PC-3 (cell line): ENCODE measurements at places on chromosomes 16 and 17. TPM values are rescaled to one million over a fixed set of nuclear protein-coding genes. Genes with fewer than 3 reads are reported as not detected.

NOMO2 gene
- 121 and 136 TPM in 2 replicates for total RNA-seq

CSF3 gene
- 4.0 and 4.3 TPM in 2 replicates for total RNA-seq

GCGR gene
- total RNA-seq: 0.11 TPM in 1 of 2 replicates, not detected in the other

LGALS9B gene
- total RNA-seq: not detected in 2 replicates

CTU2 gene
- total RNA-seq: 30.3 and 39.4 TPM in 2 replicates

CLDN6 gene
- total RNA-seq: not detected in 2 replicates

CBFA2T3 gene
- total RNA-seq: not detected in 2 replicates

GRCh38 chr17:180381-181244 lies 837 bp downstream of the DOC2B start:
- no peaks in the 10 kb centered on the region for H3K4me1 ChIP-seq
- DNase-seq: no peak
- H3K36me3 ChIP-seq: no peaks in the 10 kb centered on the region
- H3K27ac ChIP-seq: no peak overlapping the region
- H3K4me3 ChIP-seq: no peak overlapping the region
- peaks cover 10% of the 10 kb centered on the region for H3K27me3 ChIP-seq

DNA sequence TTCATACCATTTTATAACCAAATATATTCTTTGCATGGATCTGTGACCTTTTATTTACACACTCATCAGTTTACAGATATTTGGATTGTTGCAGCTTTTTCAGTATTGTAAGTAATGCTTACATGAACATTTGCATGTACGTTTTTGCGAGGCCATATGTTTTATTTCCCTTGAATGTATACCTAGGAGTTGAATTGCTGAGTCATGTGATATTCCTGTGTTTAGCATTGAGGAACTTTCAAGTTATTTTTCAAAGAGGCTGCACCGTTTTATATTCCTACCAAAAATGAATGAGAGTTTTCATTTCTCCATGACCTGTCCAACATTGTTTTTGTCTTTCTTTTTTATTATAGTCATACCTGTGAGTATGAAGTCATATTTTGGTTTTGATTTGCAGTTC lies 392.1 kb downstream of the CNTNAP4 start:
- H3K27ac ChIP-seq: no peak overlapping the region
- no peaks in the 10 kb centered on the region for H3K36me3 ChIP-seq
- H3K4me3 ChIP-seq: no peak overlapping the region
- H3K4me1 ChIP-seq: peaks cover 21% of the 10 kb centered on the region

DNA sequence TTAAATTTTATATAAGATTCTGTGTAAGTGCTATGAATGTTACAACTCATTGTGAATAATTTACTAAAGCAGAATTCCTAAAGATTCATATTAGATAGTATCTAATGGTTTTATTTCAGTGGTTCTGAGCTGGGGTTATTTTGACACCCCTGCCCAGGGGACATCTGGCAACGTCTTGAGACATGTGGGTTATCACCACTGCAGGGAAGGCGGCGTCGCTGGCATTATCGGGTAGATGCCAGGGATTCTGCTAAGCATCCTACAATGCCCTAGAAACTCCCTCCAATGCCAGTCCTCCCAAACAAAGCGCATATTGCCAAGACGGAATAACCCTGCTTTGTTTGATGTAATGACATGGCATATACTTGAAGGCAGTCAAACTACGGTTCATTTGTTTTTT lies 372.3 kb upstream of the ZFHX3 start:
- no peaks in the 10 kb centered on the region for H3K36me3 ChIP-seq
- 0 out of 2 replicates have a peak, but pooled peaks cover 6% of the 10 kb centered on the region for H3K4me1 ChIP-seq
- H3K4me3 ChIP-seq: no peak overlapping the region
- no peak overlapping the region for H3K27ac ChIP-seq
- peaks cover 5% of the 10 kb centered on the region; the same call in 1 of the 2 replicates for H3K27me3 ChIP-seq
- DNase-seq: no peak

GRCh38 chr17:78857266-78857665 lies 16.7 kb upstream of the USP36 start:
- no peak for DNase-seq
- peaks cover 3% of the 10 kb centered on the region; the same call in 1 of the 2 replicates for H3K36me3 ChIP-seq
- H3K4me3 ChIP-seq: no peak overlapping the region
- no peak overlapping the region for H3K27ac ChIP-seq

GRCh38 chr17:31738996-31739699 lies 119.9 kb downstream of the COPRS start:
- no peaks in the 10 kb centered on the region for H3K27me3 ChIP-seq
- H3K36me3 ChIP-seq: no peaks in the 10 kb centered on the region
- H3K4me1 ChIP-seq: no peaks in the 10 kb centered on the region
- H3K27ac ChIP-seq: no peak overlapping the region
- DNase-seq: no peak

GRCh38 chr17:14312522-14312921 lies 11.6 kb downstream of the HS3ST3B1 start:
- H3K36me3 ChIP-seq: no peaks in the 10 kb centered on the region
- peaks cover 76% of the 10 kb centered on the region for H3K27me3 ChIP-seq
- H3K4me1 ChIP-seq: no peaks in the 10 kb centered on the region

DNA sequence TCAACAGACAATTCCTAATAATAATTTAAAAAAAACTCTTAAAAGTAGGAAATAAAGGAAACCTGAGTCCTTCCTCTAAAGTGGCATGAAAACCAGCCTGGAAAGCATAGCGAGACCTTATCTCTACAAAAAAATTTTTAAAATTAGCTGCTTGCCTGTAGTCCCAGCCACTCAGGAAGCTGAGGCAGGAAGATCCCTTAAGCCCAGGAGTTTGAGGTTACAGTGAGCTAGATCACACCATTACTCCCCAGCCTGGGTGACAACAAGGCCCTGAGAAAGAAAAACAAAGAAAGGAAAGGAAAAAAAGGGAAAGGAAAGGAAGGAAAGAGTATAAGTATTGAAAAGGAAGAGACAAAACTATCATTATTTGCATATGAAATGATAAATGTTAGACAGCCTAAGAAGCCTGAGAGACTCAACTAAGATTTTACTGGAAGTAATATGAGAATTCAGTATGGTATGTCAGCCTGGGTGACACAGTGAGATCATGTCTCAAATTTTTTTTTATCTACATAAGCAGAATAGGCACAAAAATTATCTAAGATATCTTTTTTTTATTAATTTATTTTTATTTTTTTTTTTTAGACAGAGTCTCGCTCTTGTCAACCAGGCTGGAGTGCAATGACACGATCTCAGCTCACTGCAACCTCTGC lies 113.0 kb downstream of the GOSR1 start:
- H3K36me3 ChIP-seq: no peaks in the 10 kb centered on the region
- H3K27me3 ChIP-seq: no peaks in the 10 kb centered on the region
- no peaks in the 10 kb centered on the region for H3K4me1 ChIP-seq
- H3K27ac ChIP-seq: no peak overlapping the region
- no peak overlapping the region for H3K4me3 ChIP-seq
- DNase-seq: no peak

GRCh38 chr16:88554711-88555264 lies 15.4 kb upstream of the ZC3H18 start:
- no peaks in the 10 kb centered on the region for H3K4me1 ChIP-seq
- H3K36me3 ChIP-seq: no peaks in the 10 kb centered on the region
- H3K4me3 ChIP-seq: no peak overlapping the region
- H3K27ac ChIP-seq: no peak overlapping the region
- no peaks in the 10 kb centered on the region for H3K27me3 ChIP-seq

GRCh38 chr17:76848670-76849069 lies 19.5 kb upstream of the MGAT5B start:
- H3K36me3 ChIP-seq: no peaks in the 10 kb centered on the region
- H3K27ac ChIP-seq: no peak overlapping the region
- no peaks in the 10 kb centered on the region for H3K27me3 ChIP-seq
- DNase-seq: no peak

GRCh38 chr16:15521758-15522509 lies 87.5 kb downstream of the BMERB1 start:
- no peaks in the 10 kb centered on the region for H3K27me3 ChIP-seq
- H3K4me1 ChIP-seq: 0 out of 2 replicates have a peak, but pooled peaks cover 3% of the 10 kb centered on the region
- H3K27ac ChIP-seq: no peak overlapping the region

- H3K4me3 ChIP-seq: no peak overlapping the region
- peaks cover 13% of the 10 kb centered on the region for H3K4me1 ChIP-seq
- H3K27me3 ChIP-seq: no peaks in the 10 kb centered on the region
- no peaks in the 10 kb centered on the region for H3K36me3 ChIP-seq
- peak; percentile 76 for DNase-seq
These were observed 95.6 kb upstream of the CDYL2 start for GRCh38 chr16:80899809-80900592.

DNA sequence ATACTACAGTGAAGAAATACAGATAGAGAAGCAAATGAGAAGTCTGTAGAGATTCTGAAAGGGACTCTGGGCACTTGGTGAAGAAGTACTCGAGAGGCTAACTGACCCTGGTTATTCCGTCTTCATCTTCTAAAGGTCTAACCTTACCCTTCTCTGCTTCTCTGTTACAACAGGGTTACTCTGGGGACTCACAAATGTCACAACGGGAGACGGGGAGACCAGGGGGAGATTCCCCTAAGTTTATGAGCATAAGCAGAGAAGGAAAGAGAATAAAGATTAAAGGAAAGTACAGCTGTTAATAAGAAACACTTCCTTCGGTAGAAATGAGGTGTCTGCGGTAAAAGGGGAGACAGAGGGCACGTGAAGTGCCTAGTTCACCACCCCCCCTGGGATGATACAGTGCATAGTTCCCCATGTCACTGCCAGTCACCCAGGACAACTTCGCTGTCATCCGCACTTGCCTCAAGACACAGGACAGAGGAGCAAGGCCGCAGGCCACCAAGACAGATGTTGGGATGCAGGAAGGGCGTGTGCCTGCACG lies 75.2 kb upstream of the TRAP1 start:
- DNase-seq: no peak
- H3K27me3 ChIP-seq: no peaks in the 10 kb centered on the region
- no peak overlapping the region for H3K4me3 ChIP-seq
- no peak overlapping the region for H3K27ac ChIP-seq

- H3K4me3 ChIP-seq: no peak overlapping the region
- no peak overlapping the region for H3K27ac ChIP-seq
- H3K36me3 ChIP-seq: no peaks in the 10 kb centered on the region
- DNase-seq: no peak
- H3K4me1 ChIP-seq: peaks cover 11% of the 10 kb centered on the region
- H3K27me3 ChIP-seq: no peaks in the 10 kb centered on the region
These were observed 334.8 kb downstream of the SNX29 start for GRCh38 chr16:12311309-12311708.

- H3K27me3 ChIP-seq: no peaks in the 10 kb centered on the region
- DNase-seq: no peak
- peaks cover 36% of the 10 kb centered on the region for H3K36me3 ChIP-seq
- H3K4me3 ChIP-seq: no peak overlapping the region
These were observed 9.9 kb downstream of the TAOK2 start for GRCh38 chr16:29983420-29984136.

- H3K36me3 ChIP-seq: no peaks in the 10 kb centered on the region
- H3K27me3 ChIP-seq: no peaks in the 10 kb centered on the region
- peaks cover 10% of the 10 kb centered on the region; the same call in 1 of the 2 replicates for H3K4me1 ChIP-seq
- DNase-seq: no peak
- 0 out of 2 replicates have a peak overlapping the region, but pooled peaks have one; percentile 3 for H3K27ac ChIP-seq
- H3K4me3 ChIP-seq: no peak overlapping the region
These were observed 6.1 kb upstream of the KRT10 start for GRCh38 chr17:40828454-40829044.

DNA sequence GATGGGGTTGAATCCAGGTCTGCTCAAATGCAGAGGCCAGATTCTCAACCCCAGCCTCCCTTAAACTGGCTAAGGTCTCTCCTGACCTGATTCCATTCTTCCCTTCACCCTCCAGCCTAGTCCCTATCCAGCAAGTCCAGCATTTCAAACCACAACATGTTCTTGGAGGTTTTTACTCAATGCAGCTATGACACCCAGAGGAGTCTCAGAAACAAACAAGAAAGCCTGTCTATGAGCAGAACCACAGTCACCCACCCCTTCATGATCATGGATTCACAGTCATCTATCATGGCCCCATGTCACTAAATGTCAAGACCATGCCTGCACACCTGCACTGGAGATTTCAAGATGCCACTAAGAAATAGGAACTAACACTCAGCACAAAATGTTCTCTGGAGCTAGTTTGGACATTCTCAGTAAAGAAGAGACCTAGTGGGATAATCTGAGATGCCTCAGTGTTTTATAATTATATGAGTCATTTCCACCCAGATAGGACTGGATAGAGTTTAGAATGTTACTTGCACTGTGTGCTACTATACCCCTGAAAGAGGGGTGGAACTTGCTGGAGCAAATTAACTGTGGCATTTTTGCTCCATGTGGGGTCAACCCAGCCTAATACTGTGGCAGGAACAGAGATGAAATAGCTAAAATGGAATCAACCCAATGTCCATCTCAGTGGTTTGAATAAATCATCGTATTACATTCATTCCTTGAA lies 9.5 kb upstream of the METTL22 start:
- H3K27ac ChIP-seq: no peak overlapping the region
- H3K4me1 ChIP-seq: no peaks in the 10 kb centered on the region
- no peak overlapping the region for H3K4me3 ChIP-seq
- DNase-seq: no peak
- no peaks in the 10 kb centered on the region for H3K36me3 ChIP-seq

- H3K4me1 ChIP-seq: no peaks in the 10 kb centered on the region
- peaks cover 22% of the 10 kb centered on the region; the same call in 1 of the 2 replicates for H3K36me3 ChIP-seq
- DNase-seq: no peak
- H3K27me3 ChIP-seq: no peaks in the 10 kb centered on the region
These were observed 17.6 kb upstream of the SLC38A8 start for GRCh38 chr16:84059946-84060901.

DNA sequence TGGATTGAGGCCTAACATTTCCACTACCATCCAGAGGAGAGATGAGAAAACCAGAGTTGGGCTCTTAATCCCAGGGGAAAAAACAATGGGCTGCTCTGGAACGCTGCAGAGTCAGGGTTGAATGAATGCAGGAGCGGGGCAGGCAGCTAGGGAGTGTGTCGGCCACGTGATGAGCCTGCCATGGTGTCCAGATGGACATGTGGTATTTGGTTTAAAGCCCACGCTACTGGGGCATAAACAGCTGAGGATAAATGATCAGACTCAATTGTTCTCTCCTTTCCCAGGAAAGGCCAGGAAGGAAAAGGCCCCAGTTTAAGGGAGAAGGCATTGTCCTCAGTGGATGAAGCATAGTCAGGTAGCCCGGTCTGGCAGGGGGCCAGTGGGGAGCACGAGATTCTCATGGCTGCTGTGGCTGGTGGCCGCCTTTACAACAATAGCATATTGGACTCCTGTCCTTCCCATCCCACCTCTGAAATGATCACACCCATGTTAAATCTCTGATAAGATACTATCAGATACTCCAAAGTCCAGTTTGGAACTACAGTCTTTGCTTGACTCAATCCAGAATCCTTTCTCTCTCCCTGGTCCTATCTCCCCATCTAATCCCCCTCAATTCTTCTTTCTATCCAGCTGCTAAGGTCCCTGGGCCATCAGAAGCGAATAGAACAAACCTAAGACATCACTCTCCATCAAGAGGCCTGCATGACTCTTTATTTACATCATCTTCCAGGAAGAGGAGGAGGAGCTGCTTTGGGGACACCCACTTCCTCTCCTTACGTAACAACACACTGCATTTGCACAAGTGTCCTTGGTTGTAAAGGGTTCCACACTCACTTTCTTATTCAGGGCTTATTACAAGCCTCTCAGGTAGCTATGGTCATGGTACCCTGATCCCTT lies 20.4 kb downstream of the CA4 start:
- H3K4me3 ChIP-seq: no peak overlapping the region
- peaks cover 12% of the 10 kb centered on the region; the same call in 1 of the 2 replicates for H3K4me1 ChIP-seq
- no peak overlapping the region for H3K27ac ChIP-seq
- no peak for DNase-seq
- H3K36me3 ChIP-seq: no peaks in the 10 kb centered on the region

- no peaks in the 10 kb centered on the region for H3K4me1 ChIP-seq
- no peaks in the 10 kb centered on the region for H3K27me3 ChIP-seq
- H3K4me3 ChIP-seq: no peak overlapping the region
- no peak overlapping the region for H3K27ac ChIP-seq
These were observed 45.2 kb upstream of the MAP3K14 start for GRCh38 chr17:45361976-45362375.
